ENCODE measurements at places on chromosomes 4 and X.

GRCh38 chr4:90061881-90062280, 65.3 kb upstream of the CCSER1 start:
- no peak for DNase-seq

DNA sequence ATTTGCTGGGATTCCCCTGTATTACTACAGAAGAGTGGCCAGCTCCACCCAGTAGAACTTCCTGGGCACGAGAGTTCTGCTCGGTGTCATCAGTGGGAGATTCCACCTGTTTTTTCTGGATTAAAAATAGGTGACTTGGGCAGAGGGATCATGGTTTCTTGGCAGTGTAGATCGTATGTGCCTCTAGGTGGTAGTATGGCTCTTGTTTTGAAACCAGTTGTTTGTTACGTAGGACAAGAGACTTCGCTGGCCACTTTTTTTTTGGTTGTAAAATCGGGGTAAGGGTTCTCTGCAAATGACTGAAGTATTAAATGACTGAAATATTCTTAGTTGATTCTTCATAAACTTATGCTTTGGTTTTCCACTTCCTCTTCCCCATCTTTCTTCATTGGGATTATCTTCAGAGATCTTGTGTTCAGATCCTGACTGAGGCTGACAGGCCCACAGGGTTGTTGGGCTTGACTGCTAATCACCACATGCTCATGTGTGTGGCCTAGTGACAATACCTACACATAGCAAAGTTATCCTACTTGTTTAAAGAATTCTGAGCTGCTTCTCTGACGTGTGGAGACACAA, 43.8 kb upstream of the WDR1 start:
- no peak for DNase-seq

DNA sequence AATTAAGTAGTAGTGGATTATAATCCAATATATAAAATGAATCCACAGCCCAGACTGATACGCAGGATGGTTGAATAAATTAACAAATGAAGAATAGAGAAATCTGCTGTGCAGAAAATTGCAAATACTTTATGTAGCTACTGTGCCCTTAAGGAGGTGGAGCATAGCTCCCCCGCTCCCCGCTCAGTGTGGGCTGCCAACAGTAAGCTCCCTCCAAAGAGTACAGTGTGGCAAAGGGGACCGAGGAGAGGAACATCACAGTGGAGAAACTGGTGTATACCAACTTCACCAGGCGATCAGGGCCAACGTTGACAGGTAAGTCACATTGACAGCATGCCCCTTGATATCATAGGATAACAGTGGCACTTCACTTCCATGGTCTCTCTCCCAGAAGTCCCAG, 57.9 kb upstream of the CLDN34 start:
- no peak for DNase-seq

GRCh38 chrX:78048052-78048451, 56.0 kb upstream of the PGK1 start:
- no peak for DNase-seq

- DNase-seq: no peak
Measured at GRCh38 chrX:103124284-103124683, 31.3 kb upstream of the NXF3 start.

DNA sequence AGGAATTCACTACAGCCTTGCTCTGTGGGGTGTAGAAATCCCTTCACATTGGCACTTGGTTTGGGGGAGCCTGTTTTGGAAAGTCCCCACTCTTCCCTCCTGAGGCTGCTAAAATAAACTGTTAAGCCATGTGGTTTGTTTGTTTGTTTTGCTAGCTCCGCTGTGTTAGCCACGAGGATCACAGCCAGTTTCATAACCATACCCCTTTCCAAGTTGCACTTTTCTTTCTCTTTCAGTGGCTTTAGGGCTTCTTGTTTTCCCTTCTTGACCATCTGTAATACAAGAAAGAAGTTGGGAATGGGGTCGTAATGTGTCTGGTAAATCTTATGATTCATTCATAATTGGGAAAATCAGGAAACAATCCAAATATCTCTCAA, 24.8 kb upstream of the UXT start:
- DNase-seq: no peak

GRCh38 chr4:103996064-103996463, 276.3 kb upstream of the TACR3 start:
- no peak for DNase-seq

DNA sequence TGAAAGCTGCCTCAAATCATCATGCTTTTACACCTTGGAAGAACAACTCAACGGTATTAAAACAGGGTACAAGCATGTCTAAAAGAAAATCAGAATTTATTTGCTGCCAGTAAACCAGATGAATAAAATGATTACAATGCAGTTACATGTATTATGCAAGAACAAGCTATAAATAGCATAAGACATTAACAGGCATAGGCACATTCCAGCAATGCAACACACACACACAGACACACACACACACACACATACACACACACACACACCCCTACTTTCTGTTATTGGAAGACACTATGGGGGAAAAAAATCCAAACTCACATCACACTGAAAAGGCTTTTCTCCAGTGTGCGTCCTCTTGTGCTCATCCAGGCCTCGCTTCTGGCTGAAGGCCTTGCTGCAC, 212.5 kb downstream of the PRDM5 start:
- no peak for DNase-seq

- DNase-seq: no peak
Measured at GRCh38 chr4:83115000-83115399, 471 bp upstream of the PLAC8 start.

GRCh38 chr4:105280338-105281123, 133.9 kb downstream of the TET2 start:
- no peak for DNase-seq

DNA sequence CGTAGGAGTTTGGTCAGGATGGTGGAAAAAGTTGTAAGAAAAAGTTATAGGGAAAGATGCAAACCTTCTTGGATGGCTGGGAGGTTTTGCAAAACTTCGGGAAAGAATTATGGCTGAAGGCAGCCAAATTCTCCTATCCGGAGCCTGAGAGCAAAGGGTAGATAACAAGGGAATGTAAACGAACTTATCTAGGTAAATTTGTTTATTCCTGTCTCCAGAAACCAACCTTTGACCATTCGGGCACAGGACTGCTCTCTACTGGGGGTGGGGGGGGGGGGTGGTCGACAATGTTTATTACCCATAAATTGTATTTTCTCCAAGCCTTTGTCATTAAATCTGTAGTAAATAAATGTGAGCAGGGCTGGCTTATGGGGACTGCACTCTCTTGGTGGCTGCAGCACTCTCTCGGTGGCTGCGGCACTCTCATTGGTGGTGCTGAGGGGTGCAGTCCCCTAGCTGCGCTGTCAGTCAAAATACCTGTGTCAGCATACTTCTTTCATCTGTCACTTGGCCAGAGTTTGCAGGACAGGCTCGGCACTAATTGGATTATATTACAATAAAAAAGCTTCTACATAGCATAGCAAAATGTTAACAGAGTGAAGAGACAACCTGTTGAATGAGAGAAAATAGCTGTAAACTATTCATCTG, 827.8 kb downstream of the SH3BGRL start:
- no peak for DNase-seq
